ENCODE measurements at places on chromosomes 7 and 10.
A peak's percentile ranks its signal among the peaks of the same experiment; 100 is the strongest.

GRCh38 chr10:118840071-118840775, 85.5 kb upstream of the CACUL1 start:
- DNase-seq: peak; percentile 51

DNA sequence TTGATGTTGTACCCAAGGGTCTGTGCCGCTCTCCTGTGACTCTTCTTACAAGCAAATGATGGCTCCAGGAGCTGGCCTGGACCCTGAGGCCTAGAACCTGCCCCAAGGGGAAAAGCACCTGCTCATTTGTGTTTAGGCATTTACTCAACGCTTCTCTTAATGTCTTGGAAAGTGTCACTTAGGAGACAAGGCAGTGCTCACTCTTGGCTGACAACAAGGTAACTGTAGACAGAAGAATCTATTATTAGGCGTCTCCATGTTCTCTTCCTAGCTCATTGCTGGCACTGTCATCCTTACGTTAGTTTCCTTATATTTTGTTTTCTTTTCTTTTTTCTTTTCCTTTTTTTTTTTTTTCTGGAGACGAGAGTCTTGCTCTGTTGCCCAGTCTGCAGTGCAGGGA, 38.1 kb upstream of the SUN1 start:
- DNase-seq: no peak

- no peak for DNase-seq
These were observed 15.1 kb upstream of the PRLHR start for GRCh38 chr10:118610577-118610976.

- no peak for DNase-seq
These were observed 14.0 kb upstream of the ENTPD1 start for GRCh38 chr10:95741807-95742467.

DNA sequence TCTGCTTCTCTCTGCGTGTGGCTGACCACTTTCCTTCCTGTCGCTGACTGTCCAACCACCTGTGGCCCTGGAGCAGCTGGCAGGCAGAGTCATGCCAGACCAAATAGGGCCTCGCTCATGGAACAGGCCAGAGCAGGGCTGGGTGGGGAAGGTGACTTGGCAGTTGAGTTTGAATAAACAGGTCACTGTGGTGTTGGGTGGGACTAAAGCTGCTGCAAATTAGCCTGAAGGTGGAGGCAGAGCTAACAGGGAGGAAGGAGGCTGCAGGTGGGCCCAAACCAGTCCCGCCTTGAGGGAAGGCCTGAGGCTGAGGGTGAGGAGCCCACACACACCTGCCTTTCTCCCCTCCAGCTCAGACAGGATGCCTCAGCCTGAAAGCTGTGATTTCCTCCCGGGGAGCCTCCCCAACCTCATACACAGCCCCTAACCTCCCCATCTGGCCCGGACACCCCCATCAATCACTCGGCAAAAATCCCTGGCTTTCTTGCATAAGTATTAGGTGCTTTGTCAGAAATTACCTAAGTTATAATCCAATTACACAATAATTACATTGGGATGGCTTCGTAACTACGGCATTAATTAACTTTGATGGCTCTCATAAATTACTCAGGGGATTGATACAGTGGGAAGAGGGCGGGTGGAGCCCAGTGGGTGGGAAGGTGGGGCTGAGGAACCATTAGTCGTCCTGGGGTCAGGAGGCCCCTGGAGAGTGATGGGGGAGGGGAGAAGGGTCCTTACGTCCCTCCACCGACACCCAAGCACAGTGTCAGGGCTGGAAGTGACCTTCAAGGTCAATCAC, 97.7 kb upstream of the PCBD1 start:
- no peak for DNase-seq

DNA sequence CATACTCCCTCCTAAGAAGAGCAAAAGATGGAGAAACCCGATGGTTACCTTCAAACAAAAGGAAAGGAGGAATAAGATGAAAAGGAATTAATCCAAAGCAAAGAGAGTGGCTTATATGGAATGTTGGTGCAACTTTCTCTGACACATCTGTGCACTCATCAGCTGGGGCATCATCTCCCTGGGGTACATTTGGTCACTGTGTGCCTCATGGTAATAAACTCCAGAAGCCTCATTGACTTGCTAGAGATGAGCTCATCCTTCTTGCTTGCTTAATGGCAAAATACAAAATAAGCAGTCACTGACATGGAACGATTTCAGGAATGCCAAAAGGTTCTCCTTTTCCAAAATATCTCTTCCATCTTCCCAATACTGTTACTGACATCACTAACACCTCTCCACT, 22.5 kb downstream of the CAV1 start:
- DNase-seq: peak; percentile 83

GRCh38 chr10:103915796-103916195, 2.2 kb downstream of the STN1 start:
- DNase-seq: peak; percentile 25

GRCh38 chr10:97843281-97843671, 6.4 kb upstream of the GOLGA7B start:
- peak; percentile 31 for DNase-seq

DNA sequence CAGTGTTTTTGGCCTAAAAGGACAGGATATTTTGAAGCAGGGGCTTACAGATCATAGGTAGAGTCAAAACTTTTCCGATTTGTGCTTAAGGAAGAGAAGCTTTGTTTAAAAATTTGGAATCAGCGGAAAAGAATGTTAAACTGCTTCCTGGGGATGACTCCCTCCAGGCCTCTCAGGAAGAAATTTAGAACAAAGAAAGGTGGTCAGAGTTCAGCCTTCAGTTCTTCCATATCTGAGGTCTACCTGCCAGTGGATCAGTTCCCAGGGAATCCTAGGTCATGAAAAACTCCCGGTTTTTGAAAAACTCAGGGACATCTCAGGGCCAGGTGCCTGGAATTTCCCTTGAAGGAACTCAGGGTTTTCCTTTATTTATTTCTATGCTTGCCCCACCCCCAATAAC, 100.3 kb downstream of the MCU start:
- peak; percentile 45 for DNase-seq

DNA sequence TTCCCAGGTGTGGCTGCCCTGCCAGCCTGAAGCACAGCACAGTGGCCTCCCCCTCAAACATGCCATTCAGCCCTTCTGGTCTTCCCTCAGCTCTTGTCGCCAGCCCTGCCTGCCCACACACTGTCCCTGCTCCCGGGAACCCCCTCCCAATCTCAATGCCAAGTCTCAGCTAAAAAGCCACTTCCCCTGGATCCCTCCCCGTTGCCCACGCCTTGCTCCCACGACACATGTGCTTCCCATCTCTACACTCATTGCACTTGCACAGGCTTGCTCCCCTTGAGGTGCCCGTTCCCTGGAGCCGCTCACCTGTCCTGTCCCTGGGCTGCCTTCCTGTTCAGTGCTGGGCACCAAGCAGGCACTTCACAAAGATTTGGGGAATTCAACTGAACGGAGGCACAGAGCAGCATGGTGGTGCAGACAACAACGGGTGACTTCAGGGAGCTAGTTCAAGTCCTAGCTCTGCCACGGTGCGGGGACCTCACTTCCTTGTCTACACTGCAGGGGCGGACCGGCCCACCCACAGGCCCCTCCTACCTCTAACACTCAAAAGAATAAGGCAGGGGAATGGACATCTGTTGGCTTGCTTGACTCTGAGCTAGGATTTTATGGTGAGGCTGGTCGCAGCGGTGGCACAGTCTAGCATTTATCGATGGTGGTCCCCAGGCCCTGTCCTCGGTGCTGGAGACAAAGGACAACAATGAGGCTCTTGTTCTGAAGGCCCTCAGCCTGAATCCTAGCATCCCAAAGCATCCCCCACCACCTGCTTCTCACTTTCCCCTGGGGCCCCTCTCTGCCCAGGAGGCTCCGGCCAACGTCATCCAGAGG, 18.4 kb downstream of the RGS10 start:
- no peak for DNase-seq

GRCh38 chr10:59557052-59557451, 152.6 kb downstream of the SLC16A9 start:
- no peak for DNase-seq

- DNase-seq: no peak
These were observed 334.8 kb downstream of the PARD3 start for GRCh38 chr10:34480345-34480744.

DNA sequence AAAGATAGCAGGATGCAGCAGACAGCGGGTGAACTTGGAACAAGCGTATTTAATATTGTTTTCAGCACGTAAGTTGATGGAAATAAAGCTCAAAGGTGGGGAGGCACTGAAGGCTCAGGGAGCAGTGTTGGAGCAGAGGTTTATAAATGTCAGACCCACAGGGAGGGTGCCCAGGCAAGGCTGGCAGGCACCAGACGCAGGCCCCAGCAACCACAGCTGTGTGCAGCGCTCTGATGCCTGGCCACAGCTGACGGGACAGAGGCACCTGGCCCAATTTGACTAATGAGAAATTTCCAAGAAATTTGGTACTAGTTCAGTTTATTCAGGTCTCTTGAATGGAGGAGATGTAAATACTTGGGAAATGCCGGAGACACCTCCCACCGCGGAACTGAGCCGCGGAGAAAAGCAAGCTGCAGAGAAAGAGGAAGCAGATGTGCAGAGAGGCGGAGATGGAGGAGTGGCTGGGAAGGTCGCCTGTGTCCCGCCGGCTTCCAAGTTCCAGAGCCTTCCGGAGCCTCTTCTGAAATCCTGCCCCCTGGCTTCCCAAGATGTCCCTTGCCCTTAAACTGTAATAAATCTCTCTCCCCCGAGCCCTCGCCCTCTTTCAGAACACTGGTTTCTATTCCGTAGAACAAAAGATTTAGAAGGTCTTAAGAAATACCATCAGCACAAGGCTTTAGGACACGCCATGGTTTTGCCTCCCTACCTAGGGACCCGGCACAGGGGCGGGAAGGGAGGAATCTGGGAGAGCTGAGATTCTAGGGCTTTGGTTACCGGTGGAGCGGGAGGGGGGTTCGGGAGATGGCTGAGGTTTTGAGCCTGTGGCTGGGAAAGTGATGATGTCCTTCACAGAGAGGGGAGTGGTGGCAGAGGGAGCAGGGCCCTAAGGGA, 38.4 kb upstream of the PLXNA4 start:
- peak; percentile 2 for DNase-seq

DNA sequence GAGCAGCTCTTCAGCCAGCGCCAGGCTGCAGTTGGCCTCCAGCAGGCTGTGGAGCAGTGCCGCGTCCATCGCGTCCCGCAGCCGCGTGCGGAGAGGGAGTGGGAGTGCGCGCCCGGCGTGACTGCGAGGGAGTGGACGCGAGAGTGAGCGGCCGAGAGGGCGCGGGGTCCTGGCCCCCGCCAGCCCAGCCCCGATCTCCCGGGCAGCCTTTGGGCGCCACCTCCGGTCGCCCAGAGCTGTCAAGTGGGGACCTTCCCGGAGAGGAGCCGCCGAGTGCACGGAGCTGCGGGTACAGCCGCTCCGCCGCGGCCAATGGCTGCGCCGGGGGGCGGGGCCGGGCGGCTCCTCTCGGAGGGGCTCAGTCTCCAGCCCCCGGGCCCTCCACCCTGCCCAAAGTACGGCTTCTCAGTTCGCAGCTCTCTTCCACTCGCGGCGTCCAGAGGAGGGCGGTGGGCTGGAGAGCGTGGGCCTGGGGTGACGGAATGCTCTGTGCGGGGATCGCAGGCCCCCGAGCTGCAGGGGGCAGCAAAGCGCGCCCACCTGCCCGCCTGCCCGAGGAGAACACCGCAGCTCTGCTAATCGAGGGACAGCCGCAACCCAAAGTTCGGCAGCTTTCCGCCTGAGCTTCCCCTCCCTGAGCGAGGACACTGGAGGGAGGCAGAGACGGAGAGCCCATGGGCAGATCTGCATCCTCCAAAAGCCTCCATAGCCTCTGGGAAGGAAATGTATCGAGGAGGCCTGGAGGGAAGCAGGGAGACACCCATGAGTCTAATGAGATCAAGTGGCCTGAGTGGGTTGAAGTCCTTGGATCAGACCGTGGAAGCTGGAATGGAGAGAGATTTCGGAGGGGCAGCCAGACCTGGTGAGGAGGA, at the start of gene CRHR2:
Gene CRHR2 (minus strand): TSS at position 245 of the 872 bp plus-strand sequence. CDS start 176 bp downstream, at position 69.
- DNase-seq: no peak

GRCh38 chr10:101575091-101575490, 13.0 kb downstream of the POLL start:
- DNase-seq: no peak

- no peak for DNase-seq
These were observed 66.4 kb downstream of the FGFR2 start for GRCh38 chr10:121531830-121532178.

DNA sequence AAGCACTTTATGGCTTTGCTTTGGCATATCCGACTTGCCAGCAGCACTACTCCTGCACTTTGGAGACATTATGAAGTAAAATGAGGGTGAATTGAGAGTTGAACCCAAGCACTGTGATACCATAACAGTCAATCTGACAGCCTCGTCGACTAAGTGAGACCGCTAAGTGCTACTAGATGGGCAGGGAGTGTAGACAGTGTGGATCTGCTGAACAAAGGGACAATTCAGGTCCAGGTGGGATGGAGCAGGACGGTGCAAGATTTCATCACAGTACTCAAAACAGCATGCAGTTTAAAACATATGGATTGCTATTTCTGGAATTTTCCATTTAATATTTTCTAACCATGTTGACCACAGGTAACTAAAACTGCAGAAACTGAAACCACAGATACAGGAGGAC, 20.8 kb upstream of the PRTFDC1 start:
- no peak for DNase-seq

DNA sequence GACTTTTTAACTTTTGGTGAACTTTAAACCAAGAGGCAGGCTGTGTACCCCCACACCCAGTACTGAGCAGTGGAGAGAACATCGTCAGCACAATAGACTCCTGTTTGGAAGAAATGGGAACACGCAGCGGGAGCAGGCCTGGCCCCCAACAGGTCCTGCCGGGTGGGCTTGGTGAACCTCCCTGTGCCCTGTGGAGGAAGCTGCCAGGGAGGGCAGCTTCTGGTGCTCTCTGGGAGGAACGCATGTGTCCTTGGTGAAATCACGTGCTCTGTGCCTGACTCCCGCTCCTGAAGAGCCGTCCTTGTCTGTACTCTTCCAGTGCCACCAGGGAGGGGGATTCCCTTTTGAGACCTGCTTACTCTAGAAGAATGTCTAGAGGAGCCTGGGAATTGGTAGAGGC, 31.6 kb downstream of the CHAT start:
- DNase-seq: no peak

DNA sequence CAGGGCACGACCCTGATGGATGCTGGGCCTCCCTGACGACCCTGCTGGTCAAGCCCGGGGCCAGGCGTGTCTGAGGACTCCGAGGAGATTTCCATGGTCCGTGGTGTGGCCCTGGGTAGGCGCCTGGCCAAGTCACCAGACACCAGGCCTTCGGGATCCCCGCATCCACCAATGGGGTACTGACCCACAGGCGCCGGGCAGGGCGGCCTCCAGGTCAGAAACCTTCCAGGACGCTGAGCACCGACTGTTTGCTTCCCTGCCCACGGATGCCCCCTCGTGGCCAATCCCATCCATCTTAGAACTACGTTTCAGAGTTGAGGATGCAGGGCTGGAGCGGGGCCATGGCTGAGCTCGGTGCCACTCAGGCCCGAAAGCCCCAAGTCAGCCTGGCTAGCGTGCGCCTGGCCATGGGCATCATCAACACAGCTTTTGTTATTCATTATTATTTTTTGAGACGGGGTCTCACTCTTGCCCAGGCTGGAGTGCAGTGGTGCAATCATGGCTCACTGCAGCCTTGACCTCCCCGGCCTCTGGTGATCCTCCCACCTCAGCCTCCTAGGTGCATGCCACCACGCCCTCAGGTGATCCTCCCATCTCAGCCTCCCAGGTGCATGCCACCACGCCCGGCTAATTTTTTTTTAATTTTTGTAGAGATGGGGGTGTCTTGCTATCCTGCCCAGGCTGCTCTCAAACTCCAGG, 7.1 kb upstream of the AMZ1 start:
- peak; percentile 87 for DNase-seq
